Activated CD8-positive, alpha-beta memory T cell treated with anti-CD3 and anti-CD28 coated beads, Interleukin-2, amount 50 U/mL, for 48 hours (primary cell): ENCODE measurements at places on chromosomes 1 and 21.

DNA sequence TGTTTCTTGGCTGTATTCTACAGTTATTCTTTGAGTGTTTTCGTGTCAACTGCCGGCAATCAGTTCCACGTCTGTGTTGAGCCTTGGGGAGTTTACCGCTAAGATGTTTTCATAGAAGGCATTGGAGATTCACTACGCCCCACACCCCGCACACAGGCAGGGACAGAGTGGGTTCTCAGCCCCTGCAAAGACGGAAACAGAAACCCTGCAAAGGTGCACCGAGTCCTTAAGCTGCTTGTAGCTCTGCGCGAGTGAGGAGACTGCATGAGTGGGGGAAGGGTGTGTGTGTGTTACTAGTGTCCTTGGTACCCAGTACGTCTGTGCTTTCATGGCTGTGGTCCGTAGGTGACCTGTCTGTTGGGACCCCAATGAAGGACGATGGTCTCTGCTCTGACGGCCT is 1.9 kb downstream of the LHX4 start:
- DNase-seq = no peak

DNA sequence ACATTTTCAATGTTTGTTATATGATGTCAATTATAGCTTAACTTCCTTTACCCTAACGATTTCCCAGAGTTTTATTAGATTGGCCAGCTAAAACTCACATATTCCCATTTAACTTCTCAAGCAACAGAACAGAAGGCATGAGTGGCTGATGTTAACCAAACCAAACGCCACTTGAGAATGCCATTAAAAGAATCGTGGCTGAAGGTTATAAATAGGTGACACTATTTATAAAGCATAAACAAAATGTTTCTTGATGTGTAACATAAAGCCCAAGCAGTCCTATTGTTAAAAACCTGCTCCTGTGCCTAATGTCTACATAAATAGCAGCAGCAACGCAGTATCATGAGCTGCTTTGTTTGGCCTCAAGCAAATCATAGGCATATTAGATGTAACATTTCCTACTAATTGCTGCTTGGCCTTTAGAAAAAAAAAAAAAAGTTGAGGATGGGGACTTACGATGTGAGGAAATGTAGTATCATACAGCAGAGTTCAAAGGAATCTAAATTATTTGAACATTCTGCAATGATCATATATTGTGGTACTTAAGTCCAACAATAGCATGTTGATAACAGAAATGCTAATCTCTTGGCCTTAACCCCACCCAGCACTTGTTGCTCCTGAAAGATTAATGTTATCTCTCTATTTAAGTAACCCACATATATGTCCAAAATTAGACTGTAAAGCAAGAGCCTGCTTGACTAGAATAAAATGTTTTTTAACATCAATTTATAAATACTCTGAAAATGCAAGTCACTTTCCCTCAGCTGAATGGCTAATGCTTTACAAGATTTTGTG is 106.0 kb downstream of the ESRRG start:
- DNase-seq = no peak

GRCh38 chr1:39898191-39898590 is 3.5 kb downstream of the MYCL start:
- DNase-seq = no peak

DNA sequence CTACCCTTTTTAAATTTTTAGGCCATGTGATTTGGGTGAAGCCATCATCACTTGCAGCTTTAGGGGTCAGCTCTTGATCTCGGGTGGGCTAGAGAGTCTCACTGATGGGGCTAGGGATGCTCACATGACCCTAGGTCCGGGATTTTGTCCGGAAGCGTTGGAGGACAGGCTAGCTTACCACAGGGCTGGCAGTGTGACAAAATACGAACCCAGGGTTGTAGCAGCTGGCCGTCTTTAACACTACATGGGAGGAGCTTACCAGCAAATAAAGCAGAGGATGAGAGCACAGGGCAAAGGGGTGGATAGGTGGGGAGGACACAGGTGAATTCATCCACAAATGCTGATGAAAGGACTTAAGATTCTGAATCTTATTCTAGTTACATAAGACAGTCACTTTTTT is 21.9 kb downstream of the GPR161 start:
- no peak for DNase-seq

- DNase-seq = no peak
Measured at GRCh38 chr1:155976913-155977689, 1.2 kb downstream of the ARHGEF2 start.

- no peak for DNase-seq
Measured at GRCh38 chr21:34724857-34725195, 56.0 kb downstream of the CLIC6 start.

DNA sequence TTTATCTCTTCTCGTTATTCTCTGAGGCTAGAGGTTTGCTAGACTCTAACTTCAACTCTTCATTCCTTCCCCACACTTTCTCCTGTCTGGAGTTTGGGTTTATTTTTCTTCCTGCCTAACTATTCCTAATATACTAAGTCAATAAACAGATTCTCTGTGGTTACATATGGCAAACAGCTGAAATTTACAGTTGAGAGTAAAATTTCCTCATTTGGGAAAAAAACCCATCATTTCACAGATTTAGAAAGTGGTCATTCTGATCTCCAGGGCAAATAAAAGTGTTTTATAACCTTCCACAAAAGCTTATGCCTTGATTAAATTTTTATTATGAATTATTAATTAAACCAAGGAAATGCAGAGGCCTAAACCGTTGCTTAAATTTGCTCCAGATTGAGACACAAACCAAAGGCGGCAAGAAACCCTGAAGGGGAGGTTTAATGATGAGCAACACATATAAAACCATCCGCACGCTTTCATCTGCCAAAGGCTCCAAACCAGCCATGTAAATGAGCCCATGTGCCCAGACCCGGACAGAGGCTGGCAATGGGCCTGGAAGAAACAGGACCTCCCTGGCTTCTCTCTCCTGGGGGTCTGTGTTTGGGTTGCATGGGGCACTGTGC is 201.7 kb upstream of the LMO4 start:
- no peak for DNase-seq

GRCh38 chr1:39782103-39782502 is 6.6 kb downstream of the BMP8B start:
- DNase-seq = no peak

DNA sequence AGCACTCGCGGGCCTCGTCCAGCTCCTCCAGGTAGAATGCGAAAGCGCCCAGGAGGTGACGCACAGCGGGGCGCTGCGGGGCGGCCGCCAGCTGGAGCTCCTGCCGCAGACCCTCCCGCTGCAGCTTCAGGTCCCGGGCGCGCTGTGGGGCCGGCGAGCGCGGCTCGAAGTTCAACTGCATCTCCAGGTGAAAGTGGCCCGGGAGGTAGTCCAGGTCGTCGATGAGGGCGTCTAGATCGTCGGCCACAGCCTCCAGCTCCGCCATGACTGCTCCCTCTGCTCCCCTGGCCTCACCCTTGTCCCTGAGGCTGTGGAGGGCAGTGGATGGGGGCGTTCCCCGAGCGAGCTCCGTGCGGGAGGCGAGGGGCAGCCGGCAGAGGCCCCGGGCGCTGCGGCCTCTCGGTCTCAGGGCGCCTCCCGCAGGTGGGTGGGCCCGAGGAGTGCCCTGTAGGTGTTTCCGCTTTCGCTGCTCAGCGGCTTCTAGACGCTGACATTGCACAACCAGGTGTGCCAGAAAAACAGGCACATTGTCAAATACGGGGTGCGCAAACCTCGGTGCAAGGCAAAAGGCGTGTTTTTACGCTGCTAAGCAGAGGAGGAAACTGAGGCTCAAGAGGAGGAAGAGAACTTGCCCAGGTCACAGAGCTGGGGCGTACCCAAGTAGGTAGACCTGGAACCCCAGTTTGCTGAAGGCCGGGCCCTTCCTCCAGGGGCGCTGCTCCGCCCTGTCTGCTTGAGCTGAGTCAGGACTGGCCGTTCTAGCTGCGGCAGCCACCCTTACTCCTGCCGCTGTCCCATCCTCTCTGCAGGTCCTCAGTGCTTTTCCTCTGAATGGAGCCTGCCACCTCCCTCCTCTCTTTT is at the start of gene TTC22:
TTC22 (minus strand) TSS at position 425 of the 861 bp plus-strand sequence; CDS start at position 265, 160 bp downstream.
- DNase-seq = peak; percentile 80

DNA sequence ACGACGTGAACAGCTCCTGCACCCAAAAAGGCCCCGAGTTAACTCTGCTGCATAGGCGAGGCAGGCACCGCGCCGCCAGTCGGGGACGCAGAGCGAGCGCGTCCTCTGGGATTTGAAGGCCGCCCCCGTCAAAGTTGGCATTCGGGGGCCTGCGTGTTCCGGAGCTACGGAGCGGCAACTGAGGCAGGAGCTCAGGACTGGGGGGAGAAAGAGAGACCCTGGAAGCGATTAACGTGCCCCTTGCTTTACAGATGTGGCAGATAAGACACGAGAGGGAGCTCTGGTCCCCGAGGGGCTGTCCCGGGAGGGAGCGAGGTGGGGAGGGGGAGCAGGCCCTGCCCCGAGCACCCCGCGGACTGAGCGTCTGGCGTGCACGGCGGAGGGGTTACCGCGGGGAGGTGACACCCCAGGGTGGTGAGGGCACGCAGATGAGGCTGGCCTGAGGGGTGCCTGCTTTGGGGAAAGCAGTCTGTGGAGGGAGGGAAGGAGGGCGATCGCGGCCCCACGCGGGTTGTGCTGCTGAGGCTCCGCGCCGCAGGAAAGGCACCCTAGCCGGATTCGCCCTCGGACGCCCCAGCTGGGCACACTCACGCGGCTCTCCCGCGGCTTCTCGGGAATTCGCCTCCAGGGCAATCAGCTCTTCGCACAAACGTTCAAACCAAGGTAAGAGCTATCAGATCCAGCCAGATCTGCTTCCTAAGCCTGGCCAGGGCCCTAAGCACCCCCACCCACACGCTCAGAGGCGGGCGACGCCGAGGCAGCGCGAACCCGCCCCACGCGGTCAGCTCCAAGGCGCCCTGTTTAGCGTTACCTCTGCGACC is 26.5 kb downstream of the ACTA1 start:
- DNase-seq = no peak

- DNase-seq = peak; percentile 47
Measured at GRCh38 chr1:40339420-40340323, 22.6 kb upstream of the COL9A2 start.

DNA sequence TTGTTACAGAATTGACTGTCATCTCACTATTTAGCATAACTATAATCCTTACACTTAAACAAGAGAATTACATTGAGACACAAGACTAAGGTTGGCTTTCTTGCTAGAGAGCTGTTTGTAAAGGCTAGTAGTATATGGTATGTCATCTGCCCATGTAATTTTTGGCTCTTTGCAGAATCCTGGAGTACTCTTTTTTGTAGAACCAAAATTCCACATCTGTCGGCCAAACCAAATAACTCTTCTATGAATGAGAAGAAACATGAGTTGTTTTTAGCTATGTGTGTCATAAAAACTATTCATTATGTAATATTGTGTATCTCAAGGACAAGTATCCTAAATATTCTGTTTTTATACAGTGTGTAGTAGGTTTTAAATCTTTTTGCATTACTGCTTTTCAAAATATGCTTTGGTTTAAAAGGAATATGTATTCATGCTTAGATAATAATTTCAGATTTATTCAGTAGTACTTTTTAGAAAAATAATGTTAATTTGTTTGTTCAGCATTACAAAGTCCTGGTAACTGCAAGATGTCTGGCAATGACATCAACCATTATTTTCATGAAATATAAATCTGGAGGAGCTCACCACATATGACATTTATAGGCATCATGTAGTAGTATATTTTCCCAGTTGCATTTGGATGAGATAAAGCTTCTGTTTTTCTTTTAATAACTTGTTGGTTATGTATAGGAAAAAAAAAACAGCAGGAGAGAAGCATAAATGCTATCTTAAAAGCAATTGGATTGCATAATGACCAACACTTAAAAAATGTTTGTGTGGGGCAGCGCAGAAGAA is 159.8 kb downstream of the HS2ST1 start:
- DNase-seq = no peak

- DNase-seq = no peak
Measured at GRCh38 chr1:66723985-66724384, 28.3 kb upstream of the DYNLT5 start.

DNA sequence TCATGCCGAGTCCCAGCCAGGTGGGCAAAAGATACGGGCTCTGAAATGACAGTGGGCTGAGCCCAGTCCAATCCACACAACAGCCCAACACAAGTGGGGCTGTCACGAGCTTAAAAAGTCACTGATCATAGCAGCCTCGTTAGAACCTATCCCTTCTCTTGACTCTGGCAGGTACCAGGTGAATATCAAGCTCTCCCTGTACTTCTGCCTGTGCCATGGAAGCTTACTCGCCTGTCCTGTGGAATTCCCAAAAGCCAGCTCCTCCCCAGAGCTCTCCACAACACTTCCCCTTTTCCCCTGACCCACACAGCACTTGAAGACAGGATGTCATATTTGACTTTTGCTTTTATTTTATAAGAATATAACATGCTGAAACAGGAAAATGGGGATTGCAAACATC is 5.9 kb downstream of the RGS16 start:
- DNase-seq = peak; percentile 46

- DNase-seq = no peak
Measured at GRCh38 chr21:44724196-44724595, 12.8 kb upstream of the TSPEAR start.

- no peak for DNase-seq
Measured at GRCh38 chr1:115261496-115261895, 76.6 kb downstream of the NGF start.

DNA sequence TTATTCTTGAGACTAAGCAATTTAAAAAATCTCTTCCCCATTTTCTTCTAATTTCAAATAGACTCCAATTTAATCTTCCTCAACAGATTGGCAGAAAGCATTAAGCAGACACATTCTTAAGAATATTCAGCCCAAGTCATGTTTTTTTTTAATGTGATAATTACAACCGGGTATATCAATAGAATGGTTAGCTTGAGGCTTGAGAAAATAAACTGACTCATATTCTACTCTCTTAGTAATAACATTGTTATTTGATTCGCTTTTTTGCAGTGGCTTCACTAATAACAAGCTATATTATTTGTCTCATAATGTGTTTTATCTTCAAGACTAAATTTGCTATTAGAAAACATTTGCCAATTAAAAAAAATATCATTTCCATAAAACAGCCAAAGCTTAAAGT is 488.6 kb upstream of the RGS18 start:
- DNase-seq = no peak

- no peak for DNase-seq
Measured at GRCh38 chr1:90786709-90787108, 69.6 kb upstream of the BARHL2 start.

- no peak for DNase-seq
Measured at GRCh38 chr1:219805191-219805590, 123.2 kb downstream of the SLC30A10 start.

DNA sequence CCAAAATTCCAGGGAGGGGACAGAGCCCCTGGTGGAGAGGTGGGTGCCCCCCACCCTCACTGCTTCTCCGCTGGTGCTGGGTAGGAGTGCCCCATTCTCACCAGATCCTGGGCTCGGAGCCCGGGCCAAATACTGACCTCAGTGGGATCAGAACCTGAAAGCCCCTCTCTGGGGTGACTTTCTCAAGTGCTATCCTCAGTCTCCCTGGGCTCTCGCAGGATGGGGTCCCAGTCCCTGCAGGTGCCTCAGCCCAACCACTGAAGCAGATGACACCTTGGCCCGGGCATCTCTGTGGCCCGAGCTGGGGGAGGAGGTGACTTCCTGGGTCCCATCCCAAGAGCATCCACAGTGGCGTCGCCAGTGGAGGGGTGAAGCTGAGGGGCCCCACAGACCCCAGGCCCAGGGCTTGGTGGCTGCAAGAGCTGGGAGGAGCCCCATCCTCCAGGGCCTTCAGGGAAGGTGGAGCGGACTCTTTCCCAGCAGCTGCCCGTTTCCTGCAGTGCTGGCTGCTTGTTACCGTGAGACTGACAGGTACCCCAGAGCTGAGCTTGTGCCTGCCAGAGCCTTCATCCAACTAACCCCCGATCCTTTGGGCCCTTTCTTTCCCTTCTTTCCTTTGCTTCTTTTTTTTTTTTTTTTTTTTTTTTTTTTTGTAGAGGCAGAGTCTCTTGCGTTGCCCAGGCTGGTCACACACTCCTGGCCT is 3.9 kb upstream of the FNDC10 start:
- DNase-seq = no peak
